ENCODE measurements at places on chromosomes 16 and 17.

DNA sequence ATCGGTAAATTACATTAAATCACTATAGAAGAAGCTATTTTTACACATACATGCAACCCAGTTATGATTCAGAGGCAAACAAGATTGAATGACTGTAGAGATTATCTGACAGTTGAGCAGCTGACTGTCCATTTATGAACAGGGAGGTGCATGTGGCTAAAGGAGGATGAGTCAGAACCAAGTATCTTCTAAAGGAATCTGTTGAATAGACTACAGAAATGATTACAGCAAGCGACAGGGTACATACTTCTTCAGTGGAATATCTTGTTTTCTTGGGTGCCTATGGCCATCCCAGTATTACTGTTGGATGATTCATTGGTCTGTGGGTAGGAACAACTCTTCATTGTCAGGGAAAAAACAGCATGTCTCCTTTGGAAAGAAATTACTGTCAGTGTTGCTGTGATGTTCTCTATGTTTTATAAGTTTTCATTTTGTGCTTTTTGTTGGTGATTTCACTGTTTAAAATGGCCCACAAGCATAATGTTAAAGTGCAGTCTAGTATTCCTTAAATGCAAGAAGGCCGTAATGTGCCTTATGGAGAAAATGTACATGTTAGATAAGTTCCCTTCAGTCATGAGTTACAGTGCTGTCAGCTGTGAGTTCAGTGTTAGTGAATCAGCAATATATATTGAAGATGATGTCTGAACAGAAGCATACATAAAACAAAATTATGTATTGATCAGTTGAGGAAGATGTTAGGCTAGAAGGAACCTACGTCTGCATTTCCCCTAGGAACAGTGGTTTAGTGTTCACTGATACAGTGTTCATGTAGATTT is 27.0 kb downstream of the CBFB start:
- no peak for DNase-seq

GRCh38 chr16:9766891-9767290 is 415.3 kb downstream of the GRIN2A start:
- DNase-seq: no peak

GRCh38 chr17:35540589-35541404 is 3.3 kb upstream of the SLFN12L start:
- DNase-seq: no peak

- no peak for DNase-seq
These were observed 372 bp downstream of the CD300A start for GRCh38 chr17:74466828-74467184.

DNA sequence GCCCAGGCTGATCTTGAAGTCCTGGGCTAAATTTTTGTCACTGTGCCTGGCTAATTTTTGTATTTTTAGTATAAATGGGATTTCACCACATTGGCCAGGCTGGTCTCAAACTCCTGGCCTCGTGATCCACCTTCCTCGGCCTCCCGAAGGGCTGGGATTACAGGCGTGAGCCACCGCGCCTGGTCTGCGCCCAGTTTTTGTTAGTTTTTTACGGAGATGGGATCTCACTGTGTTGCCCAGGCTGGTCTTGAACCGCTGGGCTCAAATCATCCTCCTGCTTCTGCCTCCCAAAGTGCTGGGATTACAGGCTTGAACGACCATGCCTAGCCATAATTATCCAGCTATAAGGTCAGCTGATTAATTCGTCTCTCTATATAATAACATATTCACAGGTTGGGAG is 2.7 kb upstream of the CEMP1 start:
- no peak for DNase-seq

- no peak for DNase-seq
These were observed 7.6 kb downstream of the CBX8 start for GRCh38 chr17:79788989-79789942.

- DNase-seq: no peak
These were observed 56.3 kb downstream of the CREBBP start for GRCh38 chr16:3824121-3824795.

DNA sequence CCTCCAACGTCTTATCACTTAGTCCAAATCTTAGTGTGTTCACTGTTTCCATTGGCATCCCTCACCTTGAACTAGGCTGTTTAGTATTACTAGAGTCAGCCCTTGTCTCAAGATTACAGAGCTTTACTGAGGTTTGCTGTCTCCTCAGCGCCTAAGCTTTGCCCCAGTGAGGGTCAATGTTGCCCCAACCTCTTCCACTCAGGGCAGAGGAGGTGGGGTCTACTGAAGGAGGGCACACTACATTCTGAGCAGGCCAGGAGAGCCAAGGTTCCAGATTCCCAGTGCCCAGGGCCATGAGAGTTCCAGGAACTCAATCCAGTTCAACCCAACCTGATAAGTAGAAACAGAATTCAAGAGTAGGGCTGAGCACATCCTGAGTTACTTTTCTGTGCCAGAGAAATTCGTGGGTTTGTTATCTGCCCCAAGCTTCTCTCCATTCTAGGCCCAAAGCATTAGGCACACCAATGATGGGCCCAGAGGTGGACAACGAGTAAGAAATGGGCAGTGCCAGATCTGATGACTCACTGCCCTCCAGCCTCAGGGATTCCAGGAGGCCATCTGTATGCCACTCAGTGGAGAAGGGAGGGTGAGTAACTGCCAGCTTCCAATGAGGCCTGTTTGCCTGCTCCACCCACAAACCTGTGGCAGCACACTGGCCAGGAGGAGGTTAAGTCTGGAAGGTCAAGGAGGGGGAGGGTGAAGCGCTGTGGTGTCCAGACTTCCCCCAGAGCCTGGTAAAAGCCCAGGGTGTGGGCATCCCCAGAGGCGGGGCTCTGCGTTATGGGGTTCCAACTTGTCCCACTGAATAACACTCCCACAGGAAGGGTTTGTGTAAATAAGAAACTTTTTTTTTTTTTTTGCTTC is 8.2 kb downstream of the TUBG2 start:
- DNase-seq: no peak

GRCh38 chr16:56861092-56861610 is 3.9 kb upstream of the SLC12A3 start:
- DNase-seq: no peak

GRCh38 chr17:65813306-65813705 is 251.9 kb upstream of the AXIN2 start:
- no peak for DNase-seq

- no peak for DNase-seq
These were observed 66.1 kb downstream of the C16orf78 start for GRCh38 chr16:49439676-49440075.

DNA sequence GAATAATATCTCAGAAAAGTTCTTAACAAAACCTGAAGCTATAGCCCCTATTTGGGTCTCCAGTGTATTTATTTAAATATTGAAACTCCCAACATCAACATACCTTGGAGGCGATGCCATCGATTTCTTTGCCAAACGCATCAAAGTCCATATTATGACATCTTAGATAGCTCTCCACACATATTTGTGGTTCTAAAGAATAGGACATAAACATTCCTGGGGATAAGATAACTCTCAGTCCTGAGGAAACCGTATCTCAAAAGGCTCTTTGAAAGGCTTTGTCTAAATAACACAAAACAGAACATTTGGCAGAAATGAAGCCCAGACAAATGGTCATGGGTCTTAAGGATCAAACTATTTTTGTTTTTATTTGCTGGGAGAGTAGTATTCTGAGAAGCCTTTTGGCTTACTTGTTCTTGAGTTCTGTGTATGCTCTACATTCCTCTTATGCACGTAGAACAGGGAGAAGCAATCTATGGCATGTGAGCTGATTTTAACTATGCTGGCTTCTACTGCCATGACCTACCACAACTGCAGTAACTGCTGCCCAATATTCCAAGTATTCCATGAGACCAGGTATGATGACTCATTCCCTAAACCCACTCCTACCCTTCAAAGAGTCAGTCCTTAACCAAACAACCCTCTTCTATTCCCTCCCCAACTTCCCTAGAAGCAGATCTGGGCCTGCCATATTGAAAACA is 279.0 kb upstream of the ZFHX3 start:
- no peak for DNase-seq

DNA sequence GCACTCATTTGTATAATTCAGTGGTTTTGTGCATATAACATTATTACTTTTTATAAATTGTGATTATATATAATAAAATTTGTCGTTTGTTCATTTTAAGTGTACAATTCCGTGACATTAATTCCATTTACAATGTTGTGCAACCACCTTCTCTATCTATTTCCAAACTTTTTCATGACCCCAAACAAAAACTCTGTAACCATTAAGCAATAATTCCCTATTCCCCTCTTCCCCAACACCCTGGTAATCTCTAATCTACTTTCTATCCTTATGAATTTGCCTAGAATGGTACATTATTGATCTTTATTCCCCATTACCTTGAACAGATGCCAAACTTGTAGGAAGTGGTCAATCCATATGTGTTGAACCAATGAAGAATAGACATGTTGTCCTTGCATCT is 61.3 kb upstream of the SMIM36 start:
- no peak for DNase-seq

GRCh38 chr16:15765880-15766279 is 90.9 kb downstream of the MYH11 start:
- DNase-seq: no peak

- DNase-seq: peak; percentile 8
These were observed 611 bp downstream of the BANP start for GRCh38 chr16:87951552-87952538.

DNA sequence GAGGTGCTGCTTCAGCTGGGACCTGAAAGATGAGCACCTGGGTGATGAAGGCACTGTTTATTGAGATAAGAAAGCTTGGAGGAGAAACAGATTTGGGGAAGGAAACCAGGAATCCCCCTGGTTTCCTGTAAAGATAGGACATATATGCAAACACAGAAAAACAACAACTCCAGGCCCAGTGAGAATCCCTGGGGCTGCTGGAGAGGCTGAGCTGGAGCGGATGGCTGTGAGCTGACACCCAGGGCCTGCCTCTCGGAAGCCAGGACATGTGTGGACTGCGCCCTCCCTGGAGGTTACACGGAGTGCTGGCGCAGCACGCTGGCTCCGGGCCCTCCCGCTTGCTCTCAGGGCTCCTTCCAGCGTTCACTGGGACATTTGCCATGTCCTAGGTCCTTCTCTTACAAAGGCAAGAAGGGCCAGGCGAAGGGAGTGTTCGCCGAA is 57.5 kb downstream of the CYB5B start:
- DNase-seq: no peak

- DNase-seq: no peak
These were observed 72.0 kb downstream of the CNGB1 start for GRCh38 chr16:57898961-57899360.

DNA sequence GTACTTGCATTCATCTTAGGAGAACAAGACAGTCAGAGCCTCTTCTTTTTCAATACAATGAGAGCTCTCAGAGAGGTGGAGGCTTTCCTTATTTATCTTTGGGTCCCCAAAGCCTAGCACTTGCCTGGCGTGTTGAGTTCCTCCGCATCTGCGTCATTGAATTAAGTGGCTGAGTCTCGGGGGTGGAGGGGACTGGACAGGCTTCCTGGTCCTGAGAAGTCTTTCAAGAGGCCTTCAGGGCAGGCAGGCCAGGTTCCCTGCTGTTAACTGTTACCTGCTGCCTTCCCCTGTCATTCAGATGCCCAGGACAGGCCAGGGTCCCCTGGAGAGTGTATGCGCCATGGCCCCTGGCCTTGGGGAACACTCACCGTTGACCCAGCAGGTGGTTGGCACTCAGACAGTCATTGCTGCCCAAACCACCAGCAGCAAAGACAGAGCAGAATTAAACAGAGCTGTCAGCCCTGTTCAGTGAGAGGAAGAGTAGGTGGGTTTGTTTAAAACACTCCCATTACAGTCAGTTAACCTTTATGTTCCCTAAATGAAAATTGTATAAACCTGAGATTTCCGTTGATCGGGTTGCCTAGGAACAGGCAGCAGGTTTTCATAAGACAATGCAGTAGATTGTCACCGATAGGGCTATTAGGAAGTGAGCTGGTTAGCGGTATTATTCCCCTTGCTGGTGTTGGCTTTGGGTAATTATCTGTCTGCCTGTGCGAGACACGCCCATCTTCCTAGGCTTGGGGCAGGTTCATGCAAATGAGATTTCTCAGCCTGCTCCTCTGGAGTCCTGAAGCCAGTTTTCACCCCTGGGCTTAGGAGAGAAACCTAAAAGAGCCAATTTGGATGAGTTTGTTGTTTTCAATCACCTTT is 132.7 kb downstream of the CCDC182 start:
- DNase-seq: no peak

DNA sequence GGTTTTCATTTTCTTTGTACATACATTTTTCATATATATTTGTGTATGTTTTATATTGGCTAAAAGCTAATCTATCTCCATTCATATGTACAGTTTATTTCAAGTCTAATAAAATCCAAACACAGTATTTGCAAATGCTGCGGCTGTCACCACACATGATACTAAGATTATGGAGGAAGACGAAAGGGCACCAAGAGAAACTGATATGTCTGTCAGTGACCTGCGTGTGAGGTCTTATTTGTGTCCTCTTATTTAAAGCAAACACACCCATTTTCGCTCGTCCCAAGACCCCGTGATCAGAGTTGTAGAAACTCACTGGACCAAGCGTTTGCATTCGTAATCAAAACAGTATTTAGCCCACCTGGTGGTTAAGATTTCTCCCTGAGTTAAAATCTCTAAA is 8.2 kb downstream of the MLYCD start:
- DNase-seq: no peak

DNA sequence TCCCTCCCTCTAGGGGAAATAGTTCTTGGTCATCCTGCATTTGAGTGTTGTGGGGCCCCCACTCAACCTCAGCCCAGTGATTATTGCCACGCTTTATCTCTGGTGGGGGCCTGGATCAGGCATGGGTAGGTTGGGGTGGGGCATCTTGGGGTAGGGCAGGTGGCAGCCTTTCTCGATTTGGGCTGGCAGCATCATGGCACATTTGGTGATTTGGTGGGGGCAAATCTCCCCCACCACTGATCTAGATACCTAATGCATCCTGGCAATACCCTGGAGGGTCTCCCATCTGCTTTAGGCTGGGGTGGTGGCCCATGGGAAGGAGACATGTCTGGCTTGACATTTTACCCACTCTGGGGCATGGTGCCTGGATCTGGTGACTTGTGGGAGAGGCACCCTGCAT is 40.2 kb downstream of the NLRP1 start:
- DNase-seq: no peak

DNA sequence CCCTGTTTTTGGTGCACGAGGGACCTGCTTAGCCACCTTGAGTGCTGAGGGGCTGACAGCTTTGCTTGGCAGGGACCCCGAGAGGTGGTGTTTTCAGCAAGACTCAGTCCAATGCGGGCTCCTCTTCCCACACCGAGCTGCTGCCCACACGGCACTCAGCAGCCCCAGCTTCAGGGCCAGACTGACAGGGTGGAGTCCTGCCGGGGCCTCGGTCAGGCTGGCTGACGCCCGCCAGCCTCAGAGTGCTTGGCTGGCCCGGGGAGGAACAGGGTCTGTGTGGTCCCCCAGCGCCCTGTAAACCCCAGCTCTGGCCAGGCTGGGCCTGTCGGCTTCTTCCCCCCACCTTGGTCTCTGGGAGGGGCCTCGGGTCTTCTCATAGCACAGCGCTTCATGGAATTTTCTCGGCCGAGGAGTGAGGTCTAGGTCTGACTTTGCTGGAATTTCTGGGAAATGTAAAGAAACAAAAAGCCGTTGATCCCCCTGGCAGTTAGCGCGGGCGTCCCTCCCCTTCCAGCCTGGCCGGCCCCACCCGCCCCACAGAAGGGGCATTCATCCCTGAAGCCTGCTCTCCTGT is 2.6 kb downstream of the SOX8 start:
- no peak for DNase-seq
